ENCODE measurements at places on chromosomes 16 and 17. TPM values are rescaled to one million over a fixed set of nuclear protein-coding genes. Genes with fewer than 3 reads are reported as not detected.
A peak's percentile ranks its signal among the peaks of the same experiment; 100 is the strongest.

GRCh38 chr17:63277629-63278028, 168.5 kb downstream of the CYB561 start:
- no peak for DNase-seq

Gene CCL5
- total RNA-seq: not detected

Gene GLIS2
- not detected for total RNA-seq

Gene DNAAF8
- total RNA-seq: 0.19 TPM

DNA sequence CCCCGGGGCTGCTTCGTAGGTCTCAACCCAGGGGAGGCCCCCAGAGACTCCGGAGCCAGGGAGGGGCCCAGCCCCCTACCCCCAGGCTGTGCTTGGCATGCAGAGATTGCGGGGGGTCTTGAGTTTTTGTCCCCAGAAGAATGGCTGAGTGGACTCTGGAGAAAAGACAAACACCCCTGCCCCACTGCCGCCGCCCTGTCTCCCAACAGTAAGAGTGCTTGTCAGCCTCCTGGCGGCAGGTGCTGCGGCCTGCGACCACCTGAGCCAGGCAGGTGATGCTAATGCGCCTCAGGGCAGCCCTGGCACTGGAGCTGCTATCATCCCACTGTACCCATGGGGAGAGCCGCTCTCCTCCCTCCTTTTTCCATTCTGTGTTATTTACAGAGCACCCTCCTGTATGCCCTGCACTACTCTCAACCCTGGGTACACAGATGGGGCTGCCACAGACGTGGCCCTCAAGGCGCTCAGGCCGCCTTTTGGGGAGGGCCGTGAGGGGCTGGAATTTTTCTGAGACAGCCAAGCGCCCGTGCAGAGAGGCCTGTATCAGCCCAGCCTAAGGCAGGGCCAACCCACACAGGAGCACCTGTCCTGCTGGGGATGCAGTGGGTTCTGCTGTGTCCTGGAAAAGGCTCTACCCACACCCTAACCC, 2.6 kb upstream of the IL17C start:
- DNase-seq: no peak

- peak; percentile 56 for DNase-seq
These were observed 23.7 kb upstream of the RCVRN start for GRCh38 chr17:9928601-9929333.

DNA sequence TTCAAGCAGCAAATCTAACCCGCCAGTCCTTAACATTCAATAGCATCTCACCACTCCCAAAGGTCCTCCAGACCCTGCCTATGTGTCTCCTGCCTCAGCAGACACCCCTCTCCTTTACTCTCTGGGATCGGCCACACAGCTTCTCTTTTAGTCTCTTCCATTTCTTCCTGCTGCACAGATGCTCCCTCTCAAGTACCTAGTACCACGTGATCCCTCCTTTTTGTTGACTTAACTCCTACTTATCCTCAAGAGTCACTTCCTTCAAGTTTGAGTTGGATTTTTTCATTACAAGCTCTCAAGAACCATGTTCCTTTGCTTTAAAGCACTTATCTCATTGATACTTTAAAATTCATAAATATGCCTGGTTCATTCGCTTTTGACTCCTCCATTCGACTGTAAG, 24.9 kb downstream of the AMFR start:
- DNase-seq: no peak

GRCh38 chr16:81696961-81697615, 82.0 kb upstream of the PLCG2 start:
- peak; percentile 59 for DNase-seq

DNA sequence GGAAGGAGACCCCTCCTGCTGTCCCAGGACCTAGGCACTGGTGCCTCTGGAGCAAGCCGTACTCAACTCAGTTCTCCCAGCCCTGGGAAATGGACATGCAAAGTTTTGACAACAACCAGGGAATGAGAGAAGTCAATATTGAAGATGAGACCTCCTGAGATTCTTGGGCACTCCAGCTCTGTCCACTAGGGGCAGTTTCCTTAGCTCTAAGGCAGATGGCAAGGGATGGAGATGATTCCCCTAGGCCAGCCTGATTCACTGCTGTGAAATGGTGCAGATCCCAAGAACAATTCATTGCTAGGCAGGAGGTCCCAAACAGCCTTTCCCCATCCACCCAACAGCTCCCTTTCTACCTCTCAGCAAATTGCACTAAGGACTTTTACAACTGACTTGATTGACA, 20.5 kb upstream of the SDR42E2 start:
- peak; percentile 58 for DNase-seq

Gene PDILT
- not detected for total RNA-seq
